Epithelial cell of esophagus (primary cell): ENCODE measurements at places on chromosomes 1 and 21.
A peak's percentile ranks its signal among the peaks of the same experiment; 100 is the strongest.

DNA sequence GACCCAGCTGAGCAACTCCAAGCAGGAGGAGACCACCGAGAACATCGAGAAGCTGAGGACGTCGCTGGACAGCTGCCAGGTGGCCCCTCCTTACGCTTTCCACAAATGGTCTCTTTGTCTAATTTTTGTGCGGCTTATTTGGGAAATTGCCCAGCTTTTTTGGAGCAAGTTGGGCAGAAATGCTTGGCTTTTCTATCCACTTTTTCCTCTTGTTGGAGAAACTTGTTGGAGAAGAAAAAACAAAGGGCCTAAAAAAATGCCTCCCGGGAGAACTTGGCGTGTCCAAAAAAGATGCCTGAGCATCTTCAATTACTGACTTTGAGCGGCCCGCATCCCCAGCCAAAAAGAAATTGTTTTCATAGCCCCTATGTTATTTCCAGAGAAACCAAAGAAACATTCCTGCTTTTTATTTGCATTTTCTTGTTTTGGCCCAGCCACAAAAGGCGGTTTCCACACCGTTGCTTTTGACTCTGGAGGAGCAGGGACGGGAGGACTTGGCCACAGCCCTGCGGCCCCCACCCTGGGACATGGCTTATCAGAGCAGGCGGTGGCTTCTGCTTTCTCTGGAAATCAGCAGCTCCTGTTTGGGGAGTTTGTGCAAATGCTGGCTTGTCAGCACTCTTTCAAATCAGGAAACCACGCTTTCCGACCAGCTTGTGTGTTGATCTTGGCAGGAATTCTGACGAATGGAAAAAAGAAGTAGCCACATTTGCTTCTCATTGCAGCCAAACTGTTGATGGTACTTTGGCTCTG is 81.2 kb upstream of the EFHD2 start:
- DNase-seq = peak; percentile 35

GRCh38 chr21:40270047-40270446 is 402.8 kb downstream of the PCP4 start:
- DNase-seq = no peak

GRCh38 chr1:214670098-214670497 is 67.1 kb downstream of the CENPF start:
- no peak for DNase-seq

- no peak for DNase-seq
Observed at GRCh38 chr1:48219803-48220202, 2.7 kb upstream of the SLC5A9 start.

GRCh38 chr21:14469641-14470040 is 76.5 kb downstream of the SAMSN1 start:
- no peak for DNase-seq

DNA sequence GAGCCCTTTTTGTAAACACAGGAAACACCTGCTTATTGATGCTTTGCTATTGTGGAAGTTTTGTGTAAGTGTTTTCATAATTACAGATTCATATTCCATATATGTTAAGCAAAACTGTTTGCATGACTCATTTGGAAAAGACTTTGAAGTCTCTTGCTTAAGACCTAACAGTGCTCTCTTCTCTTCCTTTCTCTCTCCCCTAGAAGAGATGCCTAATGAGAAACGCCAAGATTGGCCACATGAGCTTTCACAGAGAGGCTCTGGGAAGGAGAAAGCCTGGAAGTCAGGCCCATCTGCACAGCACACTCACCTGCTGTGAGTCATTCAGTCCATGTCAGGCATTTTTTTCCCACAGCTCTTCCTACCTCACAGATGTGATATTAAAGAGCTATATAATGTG is 101.6 kb upstream of the PALMD start:
- DNase-seq = peak; percentile 90

DNA sequence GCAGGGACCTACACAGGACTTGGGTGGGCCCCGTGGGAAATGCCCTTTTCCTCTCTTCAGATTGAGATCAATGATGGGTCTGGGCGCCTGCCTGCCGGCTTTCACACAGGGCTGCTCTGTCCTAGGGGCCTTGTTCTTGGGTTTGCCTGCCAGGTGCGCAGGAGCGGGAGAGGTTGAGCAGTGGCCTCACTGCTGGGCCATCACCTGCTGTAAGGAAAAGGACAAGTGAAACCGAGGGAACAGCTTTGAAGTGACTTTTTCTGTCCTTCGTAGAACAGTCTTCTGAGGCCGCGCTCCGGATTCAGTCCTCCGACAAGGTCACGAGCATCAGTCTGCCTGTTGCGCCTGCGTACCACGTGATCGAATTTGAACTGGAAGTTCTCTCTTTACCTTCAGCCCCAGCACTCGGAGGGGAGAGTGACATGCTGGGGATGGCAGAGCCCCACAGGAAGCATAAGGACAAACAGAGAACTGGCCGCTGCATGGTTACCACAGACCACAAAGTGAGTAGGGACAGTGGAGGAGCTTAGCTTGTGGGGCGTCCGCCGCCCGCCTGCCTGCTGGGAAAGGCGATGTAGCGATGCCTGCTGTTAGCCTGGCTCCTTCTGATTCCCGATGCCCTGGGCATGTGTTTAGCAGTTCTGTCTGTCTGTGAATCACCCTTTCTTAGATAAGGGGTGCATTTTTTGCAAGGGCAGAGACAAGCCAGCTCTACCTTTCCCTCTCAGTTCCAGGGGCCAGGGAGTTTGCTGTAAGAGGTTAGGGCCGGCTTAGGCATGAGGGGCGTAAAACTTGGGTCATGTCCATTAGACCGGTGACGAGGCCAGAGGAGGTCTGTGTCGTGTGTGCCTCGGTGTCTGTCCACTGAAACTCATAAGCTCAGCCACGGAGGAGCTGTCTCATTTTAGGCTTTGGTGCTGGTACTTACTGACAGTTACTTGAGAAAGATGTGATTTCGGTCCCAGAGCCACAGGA is 19.5 kb upstream of the PWP2 start:
- no peak for DNase-seq

DNA sequence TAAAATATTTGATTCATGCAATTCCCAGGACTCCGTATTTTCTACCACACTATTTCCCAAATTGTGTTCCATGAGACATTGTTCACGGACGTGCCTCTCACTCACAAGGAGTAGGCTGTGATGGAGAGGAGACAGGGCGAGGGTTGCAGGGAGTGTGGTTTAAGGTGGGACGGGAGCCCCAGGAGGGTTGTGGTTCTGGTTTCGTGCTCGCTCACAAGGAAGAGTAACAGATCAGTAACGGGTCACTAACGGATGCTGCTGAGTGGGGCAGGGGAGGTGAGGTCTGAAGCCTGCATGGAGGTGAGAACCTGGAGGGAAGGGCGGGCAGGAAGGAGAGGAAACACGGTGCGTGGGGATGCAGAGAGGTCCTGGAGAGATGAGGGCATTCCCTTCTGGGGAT is 28.8 kb downstream of the TFF3 start:
- DNase-seq = no peak

- DNase-seq = peak; percentile 93
Observed at GRCh38 chr1:12549460-12550349, 68.3 kb downstream of the DHRS3 start.

- DNase-seq = no peak
Observed at GRCh38 chr1:212254853-212255363, 30.3 kb upstream of the PPP2R5A start.

DNA sequence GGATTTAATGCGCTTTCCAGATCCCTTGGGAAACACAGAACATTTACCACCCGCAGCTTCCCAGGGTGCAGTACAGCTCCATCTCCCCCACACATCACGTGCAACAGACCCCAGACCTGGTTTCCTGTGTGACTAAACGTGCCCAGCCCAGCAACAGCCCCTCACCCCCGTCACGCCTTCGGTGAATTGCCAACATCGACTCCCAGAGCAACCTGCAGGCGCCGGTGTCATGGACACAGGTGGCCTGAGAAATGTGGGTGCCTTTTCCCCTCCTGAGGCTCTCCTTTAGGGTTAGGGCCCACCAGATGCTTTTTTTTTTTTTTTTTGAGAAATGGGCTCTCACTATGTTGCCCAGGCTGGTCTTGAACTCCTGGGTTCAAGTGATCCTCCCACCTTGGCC is 24.2 kb upstream of the SUMO3 start:
- DNase-seq = no peak

DNA sequence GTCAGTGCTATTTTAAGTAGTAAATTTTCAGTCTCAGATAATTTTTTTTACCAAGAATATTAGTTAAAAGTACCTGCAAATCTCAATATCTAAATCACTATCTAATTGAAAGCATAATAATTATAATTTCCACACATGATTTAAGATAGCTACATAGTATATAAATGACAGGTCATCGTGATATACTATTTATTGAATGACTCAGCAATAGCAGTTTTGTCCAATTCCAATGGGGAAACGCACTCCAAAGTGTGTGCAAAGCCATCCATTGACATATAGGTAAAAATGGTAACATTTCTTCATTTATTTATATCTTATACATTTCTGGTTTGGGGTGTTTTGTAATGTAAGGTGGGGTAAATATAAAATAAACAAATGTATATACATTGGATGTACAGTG is 19.5 kb downstream of the ADGRL4 start:
- no peak for DNase-seq

- DNase-seq = no peak
Observed at GRCh38 chr1:45908611-45909140, 105.3 kb downstream of the MAST2 start.

DNA sequence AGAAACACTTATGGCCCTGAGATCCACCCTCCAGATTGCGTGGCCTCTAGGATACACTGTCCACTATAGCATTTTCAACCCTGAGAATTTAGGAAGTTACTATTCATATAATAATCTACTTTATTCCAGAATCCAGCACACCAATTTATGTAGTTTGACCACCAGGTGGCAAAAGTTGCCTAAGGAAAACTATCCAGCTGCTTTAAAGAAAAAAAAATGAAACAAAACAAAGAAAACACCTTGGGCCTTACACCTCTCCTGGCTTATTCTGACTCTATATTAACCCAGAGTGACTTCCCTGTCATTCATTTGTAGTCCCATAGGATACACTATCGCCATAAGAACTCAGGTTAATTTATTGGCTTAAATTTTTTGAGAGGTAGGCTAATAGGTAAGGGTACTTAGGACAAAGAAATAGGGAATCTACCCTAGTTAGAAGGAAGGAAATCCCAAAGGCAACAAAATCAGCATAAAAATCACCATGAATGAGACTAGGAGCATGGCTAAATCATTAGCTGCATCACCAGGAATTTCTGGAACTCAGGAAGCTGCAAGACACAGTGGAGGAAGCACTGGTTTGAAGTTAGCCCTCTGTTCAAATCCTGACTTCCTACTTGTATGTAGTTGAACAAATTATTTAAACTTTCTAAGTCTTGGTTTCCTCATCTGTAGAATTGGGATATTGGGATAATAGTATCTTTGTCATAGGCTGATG is 107.5 kb downstream of the SPAG17 start:
- DNase-seq = peak; percentile 61

- peak; percentile 22 for DNase-seq
Observed at GRCh38 chr1:10663678-10664035, 132.8 kb downstream of the CASZ1 start.

DNA sequence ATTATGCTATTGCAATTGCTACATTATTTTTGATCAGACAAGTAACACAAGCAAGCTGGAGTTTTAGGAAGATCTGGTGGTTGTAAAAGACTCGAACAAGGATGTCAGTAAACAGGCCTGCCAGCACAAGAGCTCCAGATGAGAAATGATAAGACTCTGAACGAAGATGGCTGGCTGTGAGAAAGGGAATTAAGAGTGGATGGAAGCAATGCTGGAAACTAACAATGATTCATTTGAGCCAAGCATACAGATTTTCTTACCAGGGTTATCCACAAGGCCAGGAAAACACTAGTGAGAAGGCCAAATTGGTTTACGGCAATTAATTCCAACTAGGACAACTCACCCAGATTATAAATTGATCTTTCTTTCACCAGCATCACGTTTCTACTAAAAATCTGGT is 54.2 kb downstream of the NRIP1 start:
- no peak for DNase-seq

DNA sequence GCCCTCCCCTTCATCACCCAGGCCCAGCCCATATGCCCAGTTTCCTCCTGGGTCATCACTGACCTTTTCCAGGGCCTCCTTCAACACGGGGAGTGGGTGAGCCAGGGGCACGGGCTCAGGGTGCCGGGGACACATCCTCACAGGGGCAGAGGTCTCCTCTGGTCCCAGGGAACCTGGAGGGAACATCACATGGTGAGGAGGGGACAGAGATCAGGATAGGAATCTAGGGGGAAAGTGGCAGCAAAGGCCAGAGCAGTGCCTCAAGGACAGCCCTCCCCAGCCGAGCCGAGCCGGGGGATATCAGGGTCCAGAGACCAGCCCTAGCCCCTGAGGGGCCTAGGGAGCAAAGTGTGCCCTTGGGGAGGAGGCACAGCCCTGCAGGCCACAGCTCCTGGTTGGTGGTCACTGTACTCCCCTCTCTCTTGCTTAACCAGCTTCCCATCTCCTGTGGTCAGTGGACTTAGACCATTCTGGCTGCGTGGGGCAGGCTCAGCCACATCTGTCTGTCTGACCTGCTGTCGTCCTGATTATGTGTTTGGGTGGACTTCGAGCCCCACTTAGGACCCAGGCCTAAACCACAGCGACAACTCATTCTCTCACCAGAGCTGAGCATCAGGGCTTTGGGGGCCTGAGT is 9.5 kb downstream of the LACTBL1 start:
- DNase-seq = no peak

DNA sequence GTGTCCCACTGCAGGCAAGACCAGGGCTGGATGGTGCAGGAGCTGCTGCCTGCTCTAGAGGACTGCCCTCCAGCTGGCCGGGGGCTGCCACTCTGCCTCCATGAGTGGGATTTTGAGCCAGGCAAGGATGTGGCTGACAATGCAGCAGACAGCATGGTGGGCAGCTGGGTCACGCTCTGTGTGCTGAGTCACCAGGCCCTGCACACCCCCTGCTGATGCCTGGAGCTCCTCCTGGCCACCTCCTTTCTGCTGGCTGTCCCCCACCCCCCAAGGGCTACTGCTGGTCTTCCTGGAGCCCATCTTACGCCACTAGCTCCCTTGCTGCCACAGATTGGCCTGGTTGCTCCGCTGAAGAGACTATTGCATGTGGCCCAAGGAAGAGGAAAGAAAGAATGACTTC is 3.9 kb upstream of the ZSCAN20 start:
- no peak for DNase-seq

GRCh38 chr1:15151377-15151806 is 2.2 kb upstream of the TMEM51 start:
- DNase-seq = no peak

GRCh38 chr1:234842726-234843641 is 233.0 kb upstream of the IRF2BP2 start:
- DNase-seq = no peak

DNA sequence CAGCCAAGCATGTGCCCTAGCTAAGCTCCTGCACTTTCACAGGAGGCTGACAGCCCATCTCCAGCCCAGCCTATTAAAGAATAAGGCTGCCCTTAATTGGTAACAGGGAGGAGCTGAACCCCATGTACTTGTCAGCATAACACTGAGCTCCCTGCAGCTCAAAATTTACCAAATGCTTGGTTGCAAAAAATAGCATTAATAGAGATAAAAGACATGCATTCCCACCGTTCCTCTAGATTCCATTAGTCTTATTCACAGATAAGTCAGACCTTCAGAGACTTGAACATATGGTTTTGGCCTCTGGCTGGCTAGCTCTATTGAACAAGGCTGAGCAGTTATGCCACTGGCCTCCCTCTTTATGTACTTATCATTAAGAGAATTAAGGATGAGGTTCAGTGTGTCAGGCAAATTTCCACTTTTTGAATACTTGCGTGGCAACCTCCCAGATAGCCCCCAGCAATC is 29.2 kb downstream of the OLFML3 start:
- DNase-seq = no peak
